NCI-H2029 treated with DMSO at 0.1 percent for 48 hours (cell line): ENCODE measurements at places on chromosomes 5 and 9.

DNA sequence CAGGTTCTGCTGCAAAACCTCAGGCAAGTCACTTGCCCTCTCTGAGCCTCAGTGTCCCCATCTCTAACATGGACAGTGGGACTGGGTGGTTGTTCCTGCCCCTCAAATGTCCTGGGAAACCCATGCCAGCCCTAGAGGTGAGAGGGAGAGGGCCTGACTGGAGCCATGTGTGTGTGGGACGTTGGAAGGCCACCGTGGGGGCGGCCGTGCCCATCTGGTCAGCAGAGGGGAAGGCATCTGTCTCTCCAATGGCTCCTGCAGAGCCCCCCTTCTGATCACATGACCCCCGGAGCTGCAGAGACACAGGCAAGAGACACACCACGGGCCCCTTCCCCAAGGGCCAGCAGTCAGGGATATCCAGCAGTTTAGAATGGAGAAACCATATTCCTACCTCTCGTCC, 1.7 kb downstream of the DNM1 start:
- DNase-seq: no peak

GRCh38 chr5:72194846-72195245, 87.6 kb downstream of the MAP1B start:
- DNase-seq: no peak

DNA sequence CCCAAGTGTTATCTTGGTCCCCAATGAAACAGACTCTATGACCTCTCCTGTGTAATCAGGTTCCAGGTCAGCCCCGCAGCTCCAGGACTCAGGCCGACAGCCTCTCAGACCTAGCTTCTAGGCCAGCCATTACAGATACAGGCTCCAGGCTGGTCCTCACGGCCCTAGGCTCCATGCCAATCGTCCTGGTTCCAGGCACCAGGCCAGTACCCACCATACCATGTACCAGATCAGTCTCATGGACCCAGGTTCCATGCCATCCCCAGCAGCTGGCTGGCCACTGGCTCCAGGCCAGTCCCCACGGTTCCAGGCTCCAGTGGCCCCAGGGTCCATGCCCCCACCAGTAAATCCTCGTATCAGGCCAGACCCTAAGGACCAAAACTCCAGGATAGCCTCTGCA, 1326.6 kb upstream of the C9orf72 start:
- DNase-seq: no peak

GRCh38 chr5:160419458-160420330, 813 bp upstream of the SLU7 start:
- DNase-seq: no peak

DNA sequence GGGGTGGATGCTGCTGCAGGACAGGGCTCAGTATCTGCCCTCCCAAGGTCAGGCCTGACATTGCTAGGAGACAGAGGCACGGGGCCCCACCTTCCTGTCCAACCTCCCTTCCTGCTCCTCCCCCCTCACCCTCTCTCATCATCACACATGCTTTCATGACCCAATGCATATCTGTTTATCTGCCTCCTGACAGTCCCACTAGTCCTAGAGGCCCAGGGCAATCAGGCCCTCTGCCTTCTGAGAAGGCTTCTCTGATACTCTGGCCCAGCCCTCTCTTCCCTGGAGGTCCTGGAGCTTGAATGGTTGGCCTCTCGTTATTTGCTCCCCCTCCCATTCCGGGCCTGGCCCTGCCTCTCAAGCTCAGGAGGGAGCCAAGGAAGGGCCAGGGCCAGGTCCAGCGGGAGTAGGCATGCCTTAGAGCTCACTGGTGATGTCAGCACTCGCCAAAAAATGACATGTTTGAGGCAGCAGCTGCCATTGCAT, 90.6 kb upstream of the SAP30L start:
- DNase-seq: no peak

DNA sequence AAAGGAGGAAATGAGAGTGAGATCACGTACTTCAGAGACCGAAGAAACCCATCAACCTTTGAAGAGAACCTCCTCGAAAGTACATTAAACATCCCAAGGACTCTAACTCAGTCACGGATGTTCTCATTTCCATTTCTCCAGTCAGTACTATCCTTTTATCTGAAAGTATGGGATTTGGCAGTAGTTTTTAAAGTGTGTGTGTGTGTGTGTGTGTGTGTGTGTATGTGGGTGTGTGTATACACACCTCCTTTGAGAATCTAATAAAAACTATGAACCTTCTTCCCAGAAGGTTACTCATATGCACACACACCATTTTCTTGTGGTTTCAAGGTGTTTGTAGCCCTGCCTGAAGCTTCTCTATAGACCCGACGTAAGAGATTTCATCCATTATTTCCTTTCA, 53.9 kb downstream of the PRDM6 start:
- DNase-seq: no peak

DNA sequence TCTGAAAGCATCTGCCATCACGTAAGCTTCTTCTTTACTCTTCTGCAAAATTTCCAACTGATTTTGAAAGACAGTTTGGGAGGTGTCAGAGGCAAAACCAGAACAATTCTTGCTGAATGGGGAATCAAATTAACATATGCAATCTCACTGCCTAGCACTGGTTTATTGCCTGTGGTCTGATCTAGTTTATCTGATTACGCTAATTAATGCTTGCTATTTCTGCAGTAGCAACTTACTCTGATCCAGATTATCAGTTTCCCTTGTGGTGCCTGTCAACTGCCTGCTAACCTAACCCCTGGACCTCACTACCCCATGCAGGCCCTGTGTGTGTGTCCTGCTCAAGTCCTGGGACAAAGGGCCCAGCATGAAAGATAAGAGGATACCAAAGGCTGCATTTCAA, 40.3 kb downstream of the CCDC125 start:
- no peak for DNase-seq

DNA sequence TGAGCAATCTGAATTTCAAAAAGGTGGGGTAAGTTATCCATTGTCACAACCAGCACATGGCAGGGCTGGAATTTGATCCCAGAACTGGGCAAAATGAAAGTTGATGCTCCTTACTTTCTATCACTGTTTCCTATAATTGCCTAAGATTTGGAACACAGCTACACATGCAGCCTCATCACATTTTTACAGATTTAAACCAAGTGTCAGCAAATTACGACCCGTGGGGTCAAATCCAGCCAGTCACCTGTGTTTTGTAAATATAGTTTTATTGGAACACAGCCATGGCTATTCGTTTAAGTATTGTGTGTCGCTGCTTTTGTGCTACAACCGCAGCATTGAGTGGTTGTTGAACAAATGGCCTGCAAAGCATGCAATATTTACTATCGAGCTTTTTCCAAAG, 94.3 kb downstream of the SREK1 start:
- no peak for DNase-seq

DNA sequence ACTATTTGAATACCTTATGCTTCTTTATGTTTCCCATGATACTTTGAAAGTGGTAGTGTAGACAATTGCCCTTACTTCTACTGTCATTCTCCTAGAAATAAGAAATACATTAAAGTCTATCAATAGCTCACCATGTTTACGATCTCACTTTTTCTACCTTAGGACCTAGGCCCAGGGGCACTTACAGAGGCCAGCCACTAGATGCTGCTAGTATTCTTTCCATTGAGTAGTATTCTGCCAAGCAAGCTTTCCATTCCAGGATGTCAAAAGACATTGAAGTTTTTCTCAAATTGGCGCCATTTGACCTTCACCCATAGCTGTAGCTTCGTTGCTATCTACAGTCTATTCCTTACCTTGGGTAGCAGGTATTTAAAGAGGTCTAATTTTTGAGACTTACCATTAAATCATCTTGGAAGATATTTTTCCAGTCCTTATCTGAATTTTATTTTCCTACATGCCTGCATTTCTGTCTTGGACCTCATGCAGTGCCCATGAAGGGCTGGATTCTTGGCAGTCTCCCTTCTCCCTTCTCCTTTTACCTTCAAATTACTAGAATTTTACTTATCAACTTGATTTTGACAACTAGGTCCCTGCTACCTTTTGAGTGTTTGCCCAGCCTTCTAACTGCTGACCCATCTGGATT, 246.0 kb upstream of the NUDT12 start:
- DNase-seq: peak; percentile 71

DNA sequence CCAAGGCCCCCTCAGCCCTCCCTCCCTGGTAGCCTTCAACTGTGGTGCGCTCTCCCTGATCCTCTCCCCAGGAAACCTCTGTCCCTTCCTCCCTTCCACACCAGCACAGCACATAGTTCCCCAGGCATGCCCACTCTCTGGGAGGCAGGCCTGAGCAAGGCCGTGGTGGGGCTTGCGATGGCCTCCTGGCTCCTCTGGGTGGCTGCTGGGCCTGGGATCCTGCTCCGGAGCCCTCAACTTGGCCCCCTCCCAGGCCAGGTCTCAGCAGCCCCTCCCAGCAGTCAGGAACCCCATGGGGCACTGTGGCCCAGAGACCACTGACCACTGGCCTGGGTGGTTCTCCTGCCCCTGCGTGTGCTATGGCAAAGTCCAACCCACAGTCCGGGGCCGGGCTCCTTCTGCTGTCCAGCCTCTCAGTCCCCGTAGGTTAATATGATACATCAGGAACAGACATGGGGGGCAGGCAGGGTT, 125.8 kb downstream of the ZNF354C start:
- DNase-seq: no peak

- DNase-seq: no peak
These were observed 63.6 kb upstream of the OLFM1 start for GRCh38 chr9:135023786-135024405.
